ENCODE measurements at places on chromosomes 2 and 18.

- no peak for DNase-seq
Measured at GRCh38 chr18:32530947-32531651, 60.4 kb upstream of the GAREM1 start.

GRCh38 chr2:29627279-29627711 lies 294.1 kb downstream of the ALK start:
- DNase-seq, result no peak

DNA sequence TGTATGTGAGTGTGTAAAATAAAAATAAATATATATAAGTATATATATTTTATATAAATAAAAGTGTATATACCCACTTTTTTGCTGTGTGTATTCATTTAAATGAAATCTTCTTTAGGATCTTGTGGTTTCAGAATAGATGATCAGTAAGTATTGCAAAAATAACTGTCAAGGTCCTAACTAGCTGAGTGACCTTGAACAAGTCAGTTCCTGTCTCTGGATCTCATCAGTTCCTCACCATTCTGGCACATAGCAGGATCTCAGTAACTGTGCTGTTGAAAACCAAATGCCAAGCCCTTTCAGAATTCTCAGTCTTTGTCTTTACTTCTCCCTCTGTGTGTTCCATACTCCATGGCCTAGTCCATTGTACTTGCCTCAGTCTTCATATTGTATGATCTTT lies 115.3 kb upstream of the CXCR4 start:
- DNase-seq, result no peak

GRCh38 chr2:7881063-7881462 lies 800.8 kb upstream of the ID2 start:
- no peak for DNase-seq

DNA sequence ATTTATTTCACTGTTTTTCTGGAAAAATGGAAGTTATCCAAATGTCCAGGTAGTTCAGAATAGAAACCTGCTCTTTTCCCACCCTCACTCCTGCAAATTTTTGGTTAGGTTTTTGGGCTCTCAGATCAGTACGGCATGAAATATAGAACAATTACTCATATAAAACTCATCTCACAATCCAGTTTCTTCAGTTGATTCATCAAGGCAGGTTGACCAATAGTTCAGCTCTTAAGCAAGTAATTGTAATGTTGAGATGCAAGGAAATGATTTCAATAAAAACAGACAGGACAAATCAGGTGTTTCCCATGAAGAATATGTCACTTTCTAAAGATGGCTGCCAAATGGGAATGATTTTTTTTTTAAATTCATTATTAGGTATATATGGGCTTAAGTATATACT lies 2.0 kb downstream of the RAB27B start:
- DNase-seq, result no peak

GRCh38 chr2:111017034-111017622 lies 103.6 kb upstream of the BCL2L11 start:
- DNase-seq, result no peak

DNA sequence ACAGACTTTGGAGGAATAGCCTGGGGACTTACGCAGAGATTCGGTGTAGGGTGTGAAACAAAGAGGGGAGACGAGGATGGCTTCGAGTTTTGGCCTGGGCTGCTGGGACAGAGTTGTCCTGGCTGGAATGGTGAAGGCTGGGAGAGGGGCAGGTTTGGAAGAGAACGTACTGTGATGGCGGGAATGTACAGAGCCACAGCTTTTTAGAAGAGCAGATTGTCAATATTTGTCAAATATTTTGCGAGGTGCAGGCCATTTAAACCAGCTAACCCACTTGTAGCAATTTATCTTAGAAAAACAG lies 14.4 kb upstream of the ITM2C start:
- DNase-seq, result no peak

DNA sequence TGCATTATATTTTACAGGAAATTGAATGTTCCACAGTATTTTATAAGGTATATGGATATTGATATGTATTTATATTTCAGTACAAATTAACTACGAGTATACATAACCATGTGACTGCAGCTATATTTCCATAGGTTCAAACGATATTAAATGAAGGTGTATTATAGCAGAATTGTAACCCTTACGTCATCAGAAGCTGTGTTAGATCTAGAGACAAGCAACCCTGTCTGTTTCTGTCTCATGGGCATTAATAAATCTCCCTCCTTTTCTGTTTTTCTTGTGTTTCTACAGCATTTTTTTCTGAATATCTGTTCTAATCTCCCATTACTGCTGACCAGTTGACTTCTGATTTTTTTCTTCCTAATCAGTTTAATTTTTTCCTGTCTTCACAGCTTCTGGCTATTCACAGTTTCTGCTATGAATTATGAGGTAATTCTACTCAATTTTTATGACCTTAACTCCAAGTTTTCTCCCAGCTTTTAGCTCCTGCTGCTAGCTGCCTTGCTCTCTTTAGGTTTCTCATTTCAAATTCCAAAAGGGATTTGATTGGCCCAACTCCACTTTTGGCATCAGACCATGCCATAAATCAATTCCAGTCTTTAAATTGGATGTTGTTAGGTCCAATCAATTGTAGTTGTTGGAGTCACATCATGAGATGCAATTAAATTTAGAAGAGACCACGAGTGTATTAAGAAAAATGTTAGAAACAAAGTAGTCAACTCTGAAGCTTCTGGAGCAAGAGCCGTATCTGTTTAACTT lies 277.5 kb upstream of the ZSWIM2 start:
- no peak for DNase-seq

- no peak for DNase-seq
Measured at GRCh38 chr2:232900811-232901735, 31.0 kb downstream of the SNORC start.

DNA sequence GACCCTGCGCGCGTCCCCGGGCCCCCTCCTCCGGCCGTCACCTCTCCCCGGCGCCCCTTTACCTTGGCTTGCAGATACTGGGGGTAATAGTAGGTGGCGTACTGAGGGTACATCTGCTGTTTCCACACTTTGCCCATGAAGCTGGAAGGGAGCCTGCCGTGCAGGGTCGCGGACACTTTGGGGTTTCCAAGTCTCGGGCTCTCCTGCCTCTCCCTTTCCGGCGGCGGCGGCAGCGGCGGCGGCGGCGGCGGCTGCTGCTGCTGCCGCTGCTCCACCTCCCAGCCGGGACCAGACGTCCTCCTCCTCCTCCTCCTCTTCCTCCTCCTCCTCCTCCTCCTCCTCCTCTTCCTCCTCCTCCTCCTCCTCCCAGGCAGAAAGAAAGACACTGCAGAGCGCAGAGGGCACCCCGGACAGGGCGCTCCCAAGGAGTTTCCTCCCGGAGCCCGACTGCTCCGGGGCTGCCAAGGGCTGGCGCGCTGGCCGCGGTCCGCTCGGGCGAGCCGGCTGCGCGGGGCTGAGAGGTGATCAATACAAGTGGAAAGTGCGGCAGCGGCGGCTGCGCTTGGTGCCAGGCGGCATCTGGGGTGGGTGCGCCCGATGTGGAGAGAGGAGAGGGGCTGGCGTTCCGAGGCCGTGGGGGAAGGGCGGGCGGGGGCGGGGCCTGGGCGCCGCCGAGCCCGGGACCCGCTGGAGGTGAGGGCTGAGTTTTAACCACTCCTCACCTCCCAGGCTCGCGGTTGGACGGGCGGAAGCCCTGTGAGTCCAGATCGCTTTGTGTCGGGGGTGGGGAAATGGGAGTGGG lies at the start of gene RBMS1:
TSS of gene RBMS1 (minus strand) at position 581 of the 802 bp plus-strand sequence. CDS start at position 137, 444 bp downstream.
- peak; percentile 71 for DNase-seq

- no peak for DNase-seq
Measured at GRCh38 chr18:26207937-26208336, 18.3 kb upstream of the TAF4B start.

- no peak for DNase-seq
Measured at GRCh38 chr2:72738096-72738495, 87.7 kb downstream of the EXOC6B start.

DNA sequence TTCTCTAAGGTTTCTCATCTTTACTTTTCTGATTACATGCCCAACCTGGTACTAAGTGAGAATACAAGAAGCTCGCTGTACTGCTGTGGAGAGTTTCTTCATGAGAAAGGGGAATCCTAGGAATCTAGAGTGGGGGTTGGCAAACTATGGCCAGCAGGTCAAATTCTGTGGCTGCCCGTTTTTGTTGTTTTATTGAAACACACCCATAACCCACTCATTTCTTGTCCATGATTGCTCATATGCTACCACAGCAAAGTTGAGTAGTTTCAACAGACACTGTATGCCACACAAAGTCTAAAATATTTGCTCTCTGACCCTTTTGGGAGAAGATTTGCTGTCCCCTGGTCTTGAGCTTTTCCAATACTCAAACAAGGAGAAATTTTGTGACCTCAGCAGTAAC lies 58.8 kb downstream of the C2orf74 start:
- DNase-seq, result no peak

GRCh38 chr2:121969166-121969565 lies 213.7 kb downstream of the TSN start:
- no peak for DNase-seq

DNA sequence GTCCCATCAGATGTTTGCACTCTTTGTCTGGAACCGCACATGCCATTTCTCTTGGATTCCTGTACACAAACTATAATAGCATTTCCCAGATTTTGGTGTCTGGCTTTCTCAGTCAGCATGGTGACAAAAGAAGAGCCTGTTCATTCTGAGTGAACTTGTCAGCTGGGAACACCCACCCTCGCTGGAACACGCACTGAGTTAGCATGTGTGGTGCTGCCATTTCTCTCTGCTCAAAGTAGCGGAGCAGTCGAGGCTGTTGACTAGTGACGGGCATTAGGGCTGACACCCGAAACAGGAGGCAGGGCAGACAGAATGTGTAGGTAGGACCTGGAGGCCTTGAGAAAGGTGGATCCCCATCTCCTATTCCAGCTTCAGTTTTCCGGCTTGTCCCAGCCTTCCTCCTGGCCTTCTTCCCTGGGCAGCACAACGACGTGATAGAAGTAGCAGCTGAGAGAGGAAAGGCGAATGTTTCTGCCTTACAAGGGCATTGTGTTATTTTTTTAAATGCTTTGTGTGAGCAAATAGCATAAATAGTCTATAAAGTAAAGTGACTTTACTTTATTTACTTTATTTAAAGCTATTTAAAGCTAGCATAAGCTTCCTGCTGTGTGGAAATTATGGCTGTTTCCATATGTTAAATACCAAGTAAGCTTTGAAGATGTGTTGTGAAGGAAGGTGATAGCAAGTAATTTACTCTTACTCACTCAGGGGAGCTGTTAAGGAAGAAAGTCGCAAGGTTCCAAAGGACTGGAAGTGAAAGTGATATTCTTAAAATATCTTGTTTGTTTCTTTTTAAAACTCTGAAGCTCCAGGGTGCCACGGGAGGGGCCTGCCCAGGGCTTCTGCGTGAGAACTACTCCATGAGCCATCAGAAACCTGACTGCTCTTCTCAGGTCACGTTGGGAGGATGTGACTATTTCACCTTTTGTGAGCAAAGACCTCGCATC lies 272.6 kb downstream of the NEDD4L start:
- DNase-seq, result no peak

DNA sequence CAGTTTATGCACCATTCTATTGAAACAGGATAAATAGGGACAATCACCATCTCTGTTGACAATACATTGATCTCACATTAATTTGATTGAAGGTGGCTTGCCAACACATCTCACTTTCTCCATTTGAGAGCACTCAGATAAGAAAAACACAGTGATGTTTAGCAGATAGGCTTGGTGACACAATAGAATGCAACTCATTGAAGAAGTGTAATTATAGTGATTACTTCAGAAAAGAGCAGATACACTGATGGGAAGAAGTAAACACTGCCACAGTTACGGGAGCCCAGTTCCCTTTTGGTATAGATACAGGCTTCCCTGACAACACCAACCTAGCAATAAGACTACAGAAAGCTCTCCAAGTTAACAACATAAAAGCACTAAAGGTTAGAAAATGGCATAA lies 89.1 kb downstream of the FIGN start:
- DNase-seq, result no peak

- DNase-seq, result no peak
Measured at GRCh38 chr2:1988594-1988993, 244.3 kb upstream of the PXDN start.

DNA sequence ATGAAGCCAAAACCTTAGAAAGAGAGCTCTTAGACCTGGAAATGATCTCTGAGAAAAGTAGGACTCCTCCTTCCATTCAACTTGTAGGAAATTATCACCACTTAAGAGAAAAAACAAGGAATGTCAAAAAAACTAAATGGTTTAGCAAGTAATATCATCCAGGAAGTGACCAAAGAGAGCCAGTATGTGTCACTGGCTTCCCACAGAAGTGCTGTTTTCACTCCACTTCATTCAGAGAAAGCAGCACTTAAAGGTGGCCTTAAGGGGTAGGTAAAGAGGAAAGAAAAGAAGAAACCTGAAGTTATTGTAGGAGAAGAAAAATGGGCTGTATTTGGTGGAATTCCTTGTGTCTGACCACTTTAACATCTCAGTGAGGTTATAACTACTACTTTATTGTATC lies 414.4 kb upstream of the ETAA1 start:
- no peak for DNase-seq

DNA sequence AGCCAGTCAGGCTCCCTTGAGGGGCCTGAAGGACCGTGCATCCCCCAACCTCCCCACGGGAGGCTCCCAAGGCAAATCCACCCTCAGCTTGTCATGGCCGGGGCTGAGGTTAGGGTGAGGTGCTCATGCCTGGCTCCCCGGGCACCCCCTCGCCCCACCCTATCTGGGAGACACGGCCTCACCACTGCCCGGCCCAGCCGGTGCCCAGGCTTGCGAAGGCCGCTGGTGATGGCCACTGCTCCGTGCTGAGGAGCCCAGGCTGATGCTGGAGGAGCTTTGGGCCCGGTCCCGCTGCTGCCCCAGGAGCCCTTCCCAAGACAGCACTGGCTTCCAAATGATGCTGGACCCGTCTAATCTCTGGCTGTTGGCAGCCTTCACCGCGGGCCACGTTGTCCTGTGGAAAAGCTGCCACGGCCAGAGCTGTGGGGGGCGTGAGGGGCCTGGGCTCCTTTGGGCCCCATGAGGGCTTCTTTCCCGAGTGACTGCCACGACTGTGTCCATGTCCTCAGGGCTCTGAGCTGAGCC lies 135.7 kb upstream of the CTDP1 start:
- DNase-seq, result no peak

DNA sequence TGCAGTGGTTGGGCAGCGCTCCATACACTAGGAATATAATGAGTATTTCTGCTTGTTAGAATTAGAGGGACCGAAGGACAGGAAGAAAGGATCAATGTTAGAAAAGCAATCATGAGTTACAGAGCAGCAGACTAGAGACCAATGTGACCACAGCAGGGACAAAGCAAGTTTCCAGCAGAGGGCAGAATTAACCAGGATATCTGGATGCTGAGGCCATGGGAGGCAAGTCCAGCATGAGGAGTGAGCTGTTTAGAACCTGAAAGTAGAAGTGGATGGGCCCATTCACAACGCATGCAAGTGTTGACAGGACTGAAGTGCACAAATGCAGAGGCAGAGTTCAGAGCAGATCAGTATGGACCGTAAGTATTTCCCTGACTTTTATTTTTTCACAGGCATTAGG lies 910.4 kb upstream of the GYPC start:
- DNase-seq, result no peak

DNA sequence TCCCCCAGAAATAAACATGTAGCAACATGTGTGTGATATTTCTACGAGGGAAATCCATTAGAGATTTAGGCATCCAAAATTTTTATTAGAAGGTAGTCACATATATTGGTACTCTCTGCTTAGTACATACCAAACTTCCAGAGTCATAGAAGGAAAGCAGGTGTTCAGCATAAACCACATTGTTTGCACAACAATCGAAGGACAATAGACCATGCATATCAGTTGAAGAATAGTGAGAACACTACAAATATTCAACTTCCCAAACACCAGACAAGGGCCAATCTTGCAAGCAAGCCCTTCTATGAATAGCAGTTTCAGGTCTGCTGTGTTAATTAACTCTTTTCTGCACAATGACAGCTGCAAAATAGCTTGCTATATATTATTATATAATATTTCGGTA lies 702.2 kb downstream of the ERBB4 start:
- DNase-seq, result no peak
